NCI-H2227 treated with DMSO at 0.1 percent for 48 hours (cell line): ENCODE measurements at places on chromosomes 5 and 9.

GRCh38 chr5:2254406-2254805, 371.7 kb upstream of the IRX4 start:
- no peak for DNase-seq

DNA sequence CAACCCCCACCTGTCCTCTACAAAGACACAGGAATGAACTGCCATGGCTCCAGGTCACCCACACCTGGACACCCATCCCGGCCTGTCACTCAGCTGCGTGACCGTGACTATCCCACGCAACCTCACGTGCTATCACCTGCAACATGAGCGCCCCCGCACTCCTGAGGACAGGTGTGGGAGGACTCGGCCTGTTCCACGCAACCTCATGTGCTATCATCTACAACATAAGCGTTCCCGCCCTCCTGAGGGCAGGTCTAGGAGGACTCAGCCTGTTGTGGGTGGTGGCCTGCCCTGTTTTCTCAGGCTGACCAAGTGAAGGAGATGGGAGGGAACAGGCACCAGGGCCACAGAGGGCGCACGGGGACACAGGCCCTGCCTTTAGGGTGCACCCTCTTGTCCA, 4.1 kb downstream of the QSOX2 start:
- DNase-seq = no peak

DNA sequence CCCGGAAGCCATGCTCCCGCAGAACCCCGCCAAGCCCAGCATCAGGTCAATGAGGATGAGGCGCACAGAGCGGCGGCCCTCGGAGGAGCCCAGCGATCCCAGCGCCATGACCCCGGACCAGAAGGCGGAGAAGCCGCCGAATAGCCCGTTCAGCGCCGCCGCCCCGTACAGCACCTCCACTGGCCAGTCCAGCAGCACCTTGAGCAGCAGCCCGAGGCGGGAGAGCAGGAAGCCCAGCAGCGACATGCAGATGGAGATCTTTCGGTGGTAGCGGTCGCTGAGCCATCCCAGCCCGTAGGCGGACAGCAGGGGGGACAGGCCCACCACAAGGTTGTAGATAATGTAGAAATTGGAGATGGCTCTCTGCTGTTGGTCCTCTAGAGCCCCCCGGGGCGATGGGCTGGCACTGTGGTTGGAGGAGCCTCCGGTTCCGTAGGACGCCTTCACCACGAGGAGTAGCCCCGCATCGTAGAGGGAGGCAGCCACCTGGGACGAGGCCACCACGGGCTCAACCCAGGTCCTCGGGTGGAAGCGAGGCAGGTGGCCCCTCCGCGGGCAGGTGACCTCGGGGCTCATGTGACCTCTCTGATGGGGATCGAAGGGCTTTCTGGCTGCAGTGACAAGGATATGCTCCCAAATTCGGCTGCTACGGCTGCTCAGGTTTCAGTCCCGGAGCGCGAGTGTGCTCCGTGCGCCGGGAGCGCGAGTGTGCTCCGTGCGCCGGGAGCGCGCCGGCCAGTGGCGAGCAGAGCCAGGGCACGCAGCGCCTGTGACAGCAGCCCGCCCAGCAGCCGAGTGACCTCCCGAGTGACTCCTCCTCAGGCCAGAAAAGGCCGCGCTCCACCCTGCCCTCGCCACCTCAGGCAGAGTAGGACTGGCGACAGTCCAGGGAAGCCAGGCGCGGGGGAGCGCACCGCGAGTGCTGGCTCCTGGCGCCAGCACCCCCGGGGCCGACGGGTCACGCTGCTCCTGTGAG, at the start of gene SLC46A2:
Gene SLC46A2, minus strand, starts transcription at position 771 of the 976 bp plus-strand sequence. Its CDS starts 195 bp downstream, at position 576.
- DNase-seq = no peak

DNA sequence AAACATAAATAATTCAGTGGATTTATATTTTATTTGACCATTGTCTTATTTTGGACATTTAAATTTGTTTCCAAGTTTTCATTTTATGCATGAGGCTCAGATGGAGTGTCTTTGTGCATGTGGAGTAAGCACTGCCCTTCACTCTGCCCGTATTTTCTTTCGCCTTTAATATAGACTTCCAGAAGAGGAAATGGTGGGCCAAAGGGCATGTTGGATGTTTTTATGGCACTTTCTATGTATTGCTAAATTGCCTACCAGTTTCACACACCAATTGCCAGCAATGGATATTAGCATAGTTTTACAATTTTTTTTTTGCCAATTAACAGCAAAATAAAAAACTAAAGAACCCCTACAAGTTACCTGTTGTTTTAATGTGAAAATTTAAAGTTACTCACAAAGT, 38.4 kb downstream of the ZSWIM6 start:
- DNase-seq = no peak

GRCh38 chr5:158670201-158670600, 429.5 kb downstream of the EBF1 start:
- DNase-seq = no peak

DNA sequence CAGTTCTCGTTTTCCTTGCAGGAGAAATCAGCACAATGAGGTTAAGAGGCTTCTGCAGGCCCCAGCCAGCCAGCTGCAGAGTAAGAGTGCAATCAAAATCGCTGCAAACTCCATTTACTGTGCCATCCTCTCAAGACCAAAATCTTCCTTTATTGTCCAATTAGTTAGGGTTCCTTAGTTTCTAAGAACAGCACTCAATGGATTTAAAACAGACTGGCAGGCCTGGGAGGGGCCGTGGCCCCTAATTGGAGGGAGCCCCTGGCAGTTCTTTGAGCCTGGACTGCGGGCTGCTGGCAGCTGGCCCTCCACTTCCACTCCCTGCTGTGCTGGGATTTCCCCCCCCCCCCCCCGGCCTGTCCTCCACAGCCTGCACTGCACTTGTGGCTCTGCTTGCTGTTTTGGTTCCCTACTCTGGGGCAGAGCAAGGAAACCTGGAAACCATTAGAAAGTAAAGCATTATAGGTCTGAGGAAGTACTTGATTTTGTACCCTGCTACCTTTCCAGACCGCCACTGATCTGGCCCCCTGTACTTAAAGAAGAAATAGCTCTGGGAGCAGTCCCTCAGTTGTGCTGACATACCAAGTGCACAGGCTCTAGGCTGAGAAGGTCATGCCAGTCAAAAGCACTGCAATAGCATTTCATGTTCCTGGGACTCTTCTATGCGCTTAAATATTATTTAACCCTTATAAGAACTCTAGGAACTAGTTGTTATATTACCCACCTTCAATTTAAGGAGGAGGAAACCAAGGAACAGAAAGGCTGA, 129.0 kb downstream of the APBA1 start:
- DNase-seq = peak; percentile 77

- DNase-seq = no peak
Observed at GRCh38 chr9:98071737-98072136, 15.2 kb downstream of the NANS start.

DNA sequence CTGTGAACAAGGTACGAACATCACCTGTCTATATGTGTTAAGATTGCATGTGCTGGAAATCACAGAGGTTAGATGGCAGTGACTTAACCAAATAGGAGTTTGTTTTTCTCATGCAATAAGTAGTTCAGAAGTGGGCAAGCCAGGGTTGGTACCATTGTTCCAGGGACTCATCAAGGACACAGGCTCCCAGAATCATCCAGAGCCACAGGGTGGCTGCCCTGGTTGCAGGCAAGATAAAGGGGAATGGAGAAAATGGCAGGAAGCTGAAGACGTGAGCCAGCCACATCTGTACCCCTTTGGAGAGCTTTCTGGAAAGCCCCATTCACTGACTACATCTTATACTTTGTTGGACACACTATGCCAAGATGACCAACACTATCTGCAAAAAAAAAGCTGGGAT, 126.0 kb upstream of the IL12B start:
- no peak for DNase-seq

- DNase-seq = no peak
Observed at GRCh38 chr9:14466429-14466818, 152.5 kb upstream of the NFIB start.

DNA sequence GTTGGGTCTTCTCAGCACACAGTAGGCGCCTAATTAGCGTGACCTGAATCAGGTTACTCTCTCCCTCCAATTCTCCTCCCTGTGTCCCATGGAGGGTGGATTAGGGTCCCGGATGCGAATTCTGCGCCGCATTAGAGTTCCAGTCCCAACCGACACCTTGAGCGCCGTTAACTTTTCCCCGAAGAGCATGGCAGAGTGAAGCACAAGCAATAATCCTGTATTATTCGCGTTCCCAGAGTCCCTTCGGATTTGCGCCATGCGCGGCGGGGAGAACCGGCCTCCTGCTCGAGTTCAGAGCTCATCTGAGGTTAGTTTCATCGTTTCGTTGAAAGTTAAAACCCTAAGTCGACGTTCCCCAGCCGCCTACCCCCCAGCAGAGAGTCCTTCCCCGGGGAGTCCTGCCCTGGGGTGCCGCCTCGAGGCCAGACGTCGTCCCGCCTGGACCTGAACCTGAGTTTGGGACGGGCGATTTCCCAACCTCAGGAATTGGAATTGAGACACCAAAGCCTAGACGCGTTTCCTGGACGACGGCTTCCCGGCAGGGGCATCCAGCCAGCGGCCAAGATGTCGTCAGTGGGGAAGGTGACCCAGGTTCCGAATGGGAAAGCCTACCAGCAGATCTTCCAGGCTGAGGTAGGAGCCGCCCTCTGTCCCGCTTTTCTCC, at the start of gene CCDC180:
Gene CCDC180, plus strand, starts transcription at position 160 of the 664 bp plus-strand sequence. Its CDS starts 405 bp downstream, at position 565.
- DNase-seq = no peak

- no peak for DNase-seq
Observed at GRCh38 chr5:35436400-35437057, 181.1 kb upstream of the SPEF2 start.

DNA sequence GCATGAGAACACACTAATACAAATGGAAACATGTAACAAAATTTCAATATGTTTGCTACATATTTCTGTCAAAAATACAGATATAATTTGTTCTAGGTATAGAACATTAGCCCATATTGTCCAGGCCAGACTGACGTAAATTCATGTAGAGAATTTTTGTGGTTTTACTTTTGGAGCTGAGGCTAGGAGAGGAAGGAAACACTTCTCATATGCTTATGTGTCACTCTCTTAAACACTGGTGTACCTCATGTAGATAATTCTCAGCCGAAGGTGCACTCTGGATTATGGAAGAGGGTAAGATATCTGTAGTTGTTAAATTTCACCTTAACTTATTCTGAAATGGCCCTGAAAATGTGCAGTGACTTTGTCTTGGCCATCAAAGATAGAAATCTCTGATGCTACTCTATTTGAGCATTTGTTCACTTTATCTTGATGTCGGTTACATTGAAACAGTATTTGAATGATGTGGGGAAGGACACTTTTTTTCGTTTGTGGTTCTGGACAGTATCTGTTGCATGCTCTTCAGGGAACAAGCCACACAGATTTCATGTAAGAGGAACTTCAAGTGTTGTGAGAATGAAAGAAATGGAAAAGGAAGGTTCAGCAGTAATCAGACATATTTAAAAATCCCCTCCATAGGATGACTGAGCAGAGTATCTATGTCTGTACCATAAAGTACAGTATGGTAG, 202.7 kb downstream of the SPATA31D1 start:
- no peak for DNase-seq

GRCh38 chr5:96876292-96876850, at the start of gene ERAP2:
Gene ERAP2, plus strand, starts transcription at chr5:96876500. Its CDS starts 3,186 bp downstream, at chr5:96879686.
- DNase-seq = peak; percentile 25

DNA sequence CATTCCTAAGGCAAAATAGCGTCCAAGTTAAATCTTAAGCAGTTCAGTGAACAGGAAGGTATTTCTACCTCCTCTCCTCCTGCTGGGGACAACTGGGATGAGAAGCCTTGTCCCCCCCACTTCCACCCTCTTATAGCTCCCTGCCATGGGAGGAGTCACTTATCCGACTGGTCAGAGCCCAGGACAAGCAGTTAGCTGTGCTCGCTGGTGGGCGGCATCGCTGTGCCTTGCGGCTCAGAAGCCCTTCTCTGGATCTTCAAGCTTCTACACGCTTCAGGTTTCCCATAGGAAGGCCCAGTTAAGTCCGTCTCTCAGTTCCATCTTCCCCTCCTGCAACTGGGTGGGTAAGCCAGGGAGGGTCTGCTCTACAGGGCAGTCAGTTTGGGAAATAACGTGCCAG, 77.2 kb downstream of the PAX5 start:
- no peak for DNase-seq

- DNase-seq = no peak
Observed at GRCh38 chr5:117794847-117795246, 1193.5 kb downstream of the DTWD2 start.

DNA sequence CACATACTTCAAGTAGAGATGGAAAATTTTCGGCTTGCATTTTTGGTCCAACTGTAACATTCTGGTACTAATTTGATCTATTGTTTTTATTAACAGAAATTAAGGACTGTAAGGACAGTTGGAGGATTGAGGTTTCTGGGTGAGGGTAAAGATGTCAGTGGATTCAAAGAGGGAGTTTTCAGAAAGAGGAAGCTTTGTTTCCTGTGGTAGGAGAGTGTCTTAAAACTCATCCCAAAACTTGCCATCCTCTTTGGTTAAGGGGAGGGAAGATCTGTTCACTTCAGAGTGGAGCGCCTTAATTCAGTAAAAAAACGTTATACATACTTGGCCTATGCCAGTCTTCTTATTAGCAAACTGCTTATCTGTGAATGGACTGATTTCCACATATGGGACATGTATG, 13.8 kb downstream of the CNTRL start:
- DNase-seq = no peak

DNA sequence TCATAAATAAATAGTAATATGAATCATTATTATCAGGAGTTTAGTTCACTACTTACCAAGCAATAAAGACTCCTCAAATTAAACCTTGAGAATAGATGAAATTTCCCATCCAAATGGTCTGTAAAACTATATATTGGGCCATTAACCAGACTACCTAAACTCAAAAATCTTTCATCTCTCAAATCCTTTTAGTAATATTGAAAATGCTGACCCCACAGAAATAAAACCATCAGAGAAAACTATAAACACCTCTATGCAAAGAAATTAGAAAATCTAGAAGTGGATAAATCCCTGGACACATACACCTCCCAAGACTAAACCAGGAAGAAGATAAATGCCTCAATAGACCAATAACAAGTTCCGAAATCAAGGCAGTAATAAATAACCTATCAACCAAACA, 723.2 kb downstream of the TLE4 start:
- no peak for DNase-seq

DNA sequence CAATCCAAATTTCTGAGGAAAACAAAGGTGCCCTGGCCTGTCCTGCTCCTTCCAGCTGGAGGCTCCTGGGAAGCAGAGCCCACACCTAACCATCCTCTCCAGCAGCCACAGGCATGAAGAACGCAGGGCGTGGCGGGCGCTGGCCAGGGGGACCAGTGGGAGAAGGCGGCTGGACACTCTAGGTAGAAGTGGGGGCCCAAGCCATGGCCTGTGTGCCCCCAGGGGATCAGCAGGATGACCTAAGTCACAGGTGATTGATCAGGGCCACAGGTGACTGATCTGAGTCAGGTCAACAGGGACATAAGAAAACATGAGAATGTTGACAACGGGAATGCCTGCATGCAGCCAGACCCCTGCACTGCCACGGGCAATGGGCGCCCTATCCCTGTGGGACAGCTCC, 3.4 kb downstream of the QSOX2 start:
- no peak for DNase-seq

GRCh38 chr5:16903480-16904300, 32.4 kb downstream of the MYO10 start:
- DNase-seq = no peak

DNA sequence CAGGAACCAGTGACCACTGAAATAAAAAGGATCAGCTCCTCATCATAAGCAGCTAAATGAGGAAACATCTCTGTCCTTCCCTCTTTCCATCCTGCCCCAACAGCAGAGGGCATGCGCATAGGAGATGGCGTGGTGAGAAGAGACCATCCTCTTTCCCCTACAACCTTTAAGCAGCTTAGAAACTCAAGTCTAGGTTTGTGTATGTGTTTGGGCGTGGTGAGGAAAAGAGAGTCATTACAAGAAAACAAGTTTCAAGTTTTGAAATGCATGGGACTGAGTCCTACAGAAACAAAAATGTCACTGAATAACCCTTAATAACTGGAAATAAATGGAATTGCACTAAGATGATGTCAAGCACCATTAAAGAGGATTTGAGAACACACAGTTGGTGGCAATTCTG, 96.4 kb upstream of the IL12B start:
- no peak for DNase-seq

GRCh38 chr9:128382261-128382660, 11.1 kb downstream of the URM1 start:
- no peak for DNase-seq
